ENCODE measurements at places on chromosomes 3 and 15.

GRCh38 chr3:4523710-4524698, 30.9 kb downstream of the ITPR1 start:
- DNase-seq, result no peak

- no peak for DNase-seq
Observed at GRCh38 chr3:102484363-102484762, 49.5 kb downstream of the ZPLD1 start.

GRCh38 chr3:126782536-126782935, 78.5 kb downstream of the CHCHD6 start:
- DNase-seq, result no peak

DNA sequence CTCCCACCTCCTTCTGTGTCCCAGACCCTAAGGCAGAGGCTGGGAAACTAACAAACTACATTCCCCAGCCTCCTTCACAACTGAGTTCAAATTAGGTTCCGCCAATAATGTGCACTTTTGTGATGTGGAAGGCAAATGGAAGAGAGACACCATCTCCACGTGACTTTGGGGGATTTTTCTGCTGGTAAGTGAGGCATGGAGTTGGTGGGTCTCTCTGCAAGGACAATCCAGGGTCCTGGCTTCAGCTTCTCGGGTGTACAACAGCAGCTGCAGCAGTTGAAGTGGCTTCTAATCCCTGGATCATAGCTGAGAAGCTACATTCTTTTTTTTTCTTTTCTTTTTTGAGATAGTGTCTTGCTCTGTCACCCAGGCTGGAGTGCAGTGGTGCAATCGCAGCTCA, 58.9 kb upstream of the GATA2 start:
- DNase-seq, result no peak

DNA sequence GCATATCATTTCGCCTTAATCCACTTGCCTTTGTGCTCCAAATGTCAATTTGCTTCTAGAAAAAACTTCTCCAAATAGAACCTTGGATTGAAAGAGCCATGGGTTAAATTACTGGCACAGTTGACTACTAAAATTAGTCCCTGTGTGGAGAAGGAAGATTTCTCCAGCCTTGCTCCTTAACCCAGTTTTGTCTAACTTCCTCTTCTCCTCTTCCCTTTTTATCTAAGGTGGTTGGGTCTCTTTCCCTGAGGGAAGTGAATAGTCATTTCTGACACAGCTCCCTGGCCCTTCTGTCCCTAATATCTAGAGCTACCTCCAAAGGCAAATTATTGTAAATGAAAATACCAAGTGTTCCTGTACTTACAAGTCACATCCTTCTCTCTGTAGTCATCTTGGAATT, 527.9 kb upstream of the TBL1XR1 start:
- no peak for DNase-seq

- DNase-seq, result no peak
Observed at GRCh38 chr15:92166751-92167405, 226.8 kb upstream of the ST8SIA2 start.

GRCh38 chr15:45349623-45350022, 28.7 kb downstream of the GATM start:
- DNase-seq, result no peak

DNA sequence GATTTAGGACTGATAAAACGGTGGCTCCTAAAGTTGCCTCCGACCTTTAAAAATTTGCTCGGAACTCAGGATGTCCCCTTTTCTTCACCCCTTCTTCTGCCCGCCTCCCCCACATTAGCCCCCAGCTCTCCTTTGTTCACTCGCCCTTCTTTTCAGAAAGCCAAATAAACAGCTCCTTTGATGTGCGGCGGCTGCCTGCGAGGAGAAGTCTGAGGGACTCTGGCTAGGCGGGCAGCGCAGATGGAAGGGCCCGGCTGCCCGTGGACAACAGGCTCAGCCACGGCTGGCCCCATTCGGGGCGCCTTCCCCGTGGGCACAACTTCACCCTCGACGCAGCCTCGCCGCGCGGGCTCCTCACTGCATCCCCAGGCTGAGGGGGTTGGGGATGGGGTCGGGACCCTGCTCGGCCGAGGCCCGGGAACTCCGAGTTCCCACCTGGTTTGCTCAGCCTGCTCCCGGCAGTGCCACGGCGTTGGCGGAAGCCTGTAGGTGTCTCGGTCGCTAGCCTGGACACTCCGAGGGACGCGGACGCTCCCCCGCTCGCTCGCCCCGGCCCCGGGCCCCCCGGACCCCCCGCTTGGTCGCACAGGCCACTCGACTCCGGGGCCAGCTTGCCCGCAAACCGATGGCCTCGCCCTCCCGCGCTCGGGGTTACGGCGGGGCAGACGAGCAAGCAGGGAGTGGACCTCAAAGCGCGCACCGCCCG, 897 bp upstream of the TLE3 start:
- DNase-seq, result no peak

- DNase-seq, result no peak
Observed at GRCh38 chr3:169203631-169204550, 459.6 kb downstream of the MECOM start.

DNA sequence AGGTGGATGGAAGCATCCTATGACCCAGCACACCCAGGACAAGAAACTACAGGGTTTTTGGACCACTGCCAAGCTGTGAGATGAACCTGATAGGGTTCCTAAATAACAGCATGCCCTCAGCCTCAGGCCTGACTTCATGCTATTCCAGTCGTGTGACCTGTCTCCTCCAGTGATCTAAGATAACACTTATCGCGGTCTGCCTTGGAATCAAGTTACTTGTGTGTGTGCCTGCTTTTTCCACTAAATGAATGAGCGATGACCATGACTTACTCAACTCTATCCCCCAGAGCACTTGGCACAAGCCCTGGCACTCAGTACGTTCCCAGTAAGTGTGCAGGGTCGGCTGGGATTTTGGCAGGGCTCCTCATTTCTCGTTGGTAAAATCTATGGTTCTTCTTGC, 172.7 kb upstream of the TP63 start:
- DNase-seq, result no peak

DNA sequence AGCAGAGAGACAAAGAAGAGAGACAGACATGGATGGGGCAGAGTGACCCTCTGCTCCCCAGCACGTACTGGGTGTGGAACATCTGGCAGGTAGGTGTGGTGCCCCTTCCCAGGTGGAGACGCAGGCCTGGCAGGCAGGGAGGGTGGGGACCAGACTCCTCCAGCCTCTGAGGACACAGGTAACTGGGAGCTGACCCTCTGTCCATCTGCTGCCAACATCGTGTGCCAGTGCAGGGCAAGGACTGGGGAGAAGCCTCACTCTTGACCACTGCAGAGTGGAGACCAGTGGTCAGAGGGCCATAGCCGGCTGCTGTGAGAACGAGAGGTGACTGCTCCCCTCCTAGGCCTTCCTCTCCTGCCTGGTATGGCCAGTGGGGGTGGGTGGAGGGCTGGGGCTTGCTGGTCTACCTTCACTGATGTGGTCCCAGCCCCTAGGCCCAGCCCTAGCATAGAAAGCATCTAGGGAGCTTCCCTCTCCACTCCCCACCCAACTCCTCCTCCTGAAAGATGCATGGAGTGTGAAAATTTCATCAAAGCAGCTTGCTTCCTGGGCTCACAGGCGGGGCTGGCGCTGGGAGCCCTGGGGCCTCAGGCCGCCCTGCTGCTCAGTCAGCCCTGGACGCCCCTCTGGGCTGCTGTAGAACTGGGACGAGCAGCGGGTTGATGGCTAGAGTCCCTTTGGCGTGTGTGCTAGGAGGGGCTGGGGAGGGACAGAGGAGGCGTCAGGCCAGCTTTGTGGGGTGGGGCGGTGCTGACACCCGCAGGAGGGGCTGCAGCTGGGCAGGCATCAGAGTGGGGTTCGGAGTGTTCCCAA, 90.3 kb downstream of the PLXNA1 start:
- DNase-seq, result no peak

GRCh38 chr3:73866846-73867245, 242.1 kb upstream of the PDZRN3 start:
- no peak for DNase-seq

- DNase-seq, result peak; percentile 60
Observed at GRCh38 chr15:90583471-90584252, 53.9 kb downstream of the CRTC3 start.

GRCh38 chr3:102488331-102488730, 53.5 kb downstream of the ZPLD1 start:
- DNase-seq, result no peak

GRCh38 chr3:170222647-170223541, 670 bp downstream of the PRKCI start:
- DNase-seq, result no peak

DNA sequence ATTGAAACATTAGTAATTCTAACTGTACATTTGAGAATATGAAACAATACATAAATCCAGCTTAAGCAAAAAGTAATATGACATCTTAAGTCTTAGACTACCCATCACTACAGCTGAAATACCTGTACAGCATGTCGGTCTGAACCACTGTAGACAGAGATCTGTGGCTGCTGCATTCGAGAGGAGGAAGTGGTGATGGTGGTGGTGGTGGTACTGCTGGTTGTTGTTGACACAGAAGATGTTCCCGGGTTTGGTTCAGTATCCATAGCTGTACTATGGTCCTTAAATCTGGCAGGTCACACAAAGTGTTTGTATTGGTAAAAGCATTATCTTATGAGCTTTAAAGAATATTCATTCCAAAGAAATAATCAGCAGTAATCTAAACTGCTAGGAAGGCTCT, 2.9 kb downstream of the PHC3 start:
- no peak for DNase-seq

DNA sequence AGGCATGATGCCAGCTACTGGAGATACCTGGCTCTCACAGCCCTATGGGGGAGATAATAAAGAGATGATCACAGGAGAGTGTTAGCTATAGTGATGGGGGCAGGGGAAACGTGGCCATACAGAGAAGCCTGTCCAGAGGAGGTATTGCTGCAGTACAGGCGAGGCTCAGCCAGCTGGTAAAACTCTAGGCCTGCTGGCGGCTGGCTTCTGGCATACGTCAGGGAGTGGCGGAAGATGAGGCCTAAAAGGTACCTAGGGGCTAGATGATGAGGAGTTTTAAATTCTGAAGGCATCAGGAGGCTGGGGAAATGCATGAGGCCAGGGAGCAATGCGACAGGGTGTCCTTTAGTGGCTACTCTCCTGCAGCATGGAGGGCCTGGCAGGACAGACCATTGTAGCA, 110.7 kb downstream of the EEFSEC start:
- no peak for DNase-seq

- no peak for DNase-seq
Observed at GRCh38 chr3:45355351-45355750, 33.0 kb upstream of the LARS2 start.

DNA sequence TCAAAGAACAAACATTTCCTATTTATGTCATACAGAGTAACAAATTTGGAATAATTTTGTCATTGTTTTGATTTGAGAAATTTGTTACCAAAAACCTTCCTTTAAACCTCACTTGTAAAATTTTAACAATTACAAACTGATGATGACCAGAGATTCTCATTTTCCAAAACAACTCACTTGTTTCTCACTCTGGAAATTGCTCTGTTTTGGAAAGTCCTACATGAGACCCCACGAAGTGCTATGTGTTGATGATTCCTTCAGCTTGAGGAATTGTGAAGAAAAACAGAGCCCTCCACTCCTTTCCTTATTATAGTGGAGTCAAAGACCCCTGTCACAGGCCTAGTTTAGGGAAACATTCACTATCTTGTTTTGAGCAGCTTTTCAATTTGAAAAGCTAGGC, 157.6 kb upstream of the RASGRP1 start:
- DNase-seq, result no peak

GRCh38 chr15:61681676-61682075, 378.6 kb downstream of the VPS13C start:
- DNase-seq, result no peak

DNA sequence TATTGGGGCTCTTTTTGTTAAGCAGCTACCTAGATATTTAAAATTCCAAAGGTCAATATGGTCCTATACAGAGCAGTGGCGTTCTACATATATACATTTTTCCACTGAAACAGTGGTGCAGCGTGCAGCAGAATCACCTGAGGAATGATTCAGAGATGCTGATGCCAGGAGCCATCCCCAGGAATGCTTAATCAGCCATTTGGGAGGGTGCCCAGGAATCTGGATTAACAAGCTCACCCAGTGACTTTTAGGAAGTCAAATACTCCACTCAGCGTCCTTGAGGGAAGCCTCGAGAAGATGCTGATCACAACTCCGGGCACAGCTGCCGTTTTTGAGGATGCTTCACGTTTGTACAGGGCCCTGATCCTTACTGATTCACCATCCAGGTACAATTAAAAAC, 82.6 kb upstream of the ARHGEF3 start:
- no peak for DNase-seq

DNA sequence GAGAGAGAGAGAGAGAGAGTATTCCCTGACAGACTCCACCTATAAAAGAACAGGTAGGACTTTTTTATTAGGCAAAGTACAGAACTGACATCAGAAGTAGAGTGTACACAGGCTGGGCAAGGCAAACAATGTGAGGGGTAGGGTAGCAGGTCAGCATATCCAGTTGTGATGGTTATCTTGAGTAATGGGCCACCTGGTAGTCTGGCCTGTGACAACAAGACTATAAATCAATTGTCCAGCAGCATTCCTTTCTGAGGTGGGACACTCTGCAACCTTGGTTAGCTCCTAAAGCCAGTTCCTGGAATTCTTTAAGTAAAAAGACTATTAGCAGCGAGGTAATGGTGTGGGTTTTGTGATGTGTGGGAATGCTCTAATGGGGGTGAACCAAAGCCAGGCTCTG, 14.9 kb upstream of the TMCC1 start:
- no peak for DNase-seq

- no peak for DNase-seq
Observed at GRCh38 chr3:182118066-182118465, 406.3 kb downstream of the SOX2 start.

GRCh38 chr15:22903961-22904534, 65.6 kb downstream of the NIPA2 start:
- no peak for DNase-seq

GRCh38 chr3:18047052-18047451, 304.6 kb upstream of the TBC1D5 start:
- no peak for DNase-seq

- no peak for DNase-seq
Observed at GRCh38 chr3:48565591-48566400, 2.2 kb upstream of the UCN2 start.

- no peak for DNase-seq
Observed at GRCh38 chr15:62109982-62110851, 43.4 kb downstream of the C2CD4A start.

DNA sequence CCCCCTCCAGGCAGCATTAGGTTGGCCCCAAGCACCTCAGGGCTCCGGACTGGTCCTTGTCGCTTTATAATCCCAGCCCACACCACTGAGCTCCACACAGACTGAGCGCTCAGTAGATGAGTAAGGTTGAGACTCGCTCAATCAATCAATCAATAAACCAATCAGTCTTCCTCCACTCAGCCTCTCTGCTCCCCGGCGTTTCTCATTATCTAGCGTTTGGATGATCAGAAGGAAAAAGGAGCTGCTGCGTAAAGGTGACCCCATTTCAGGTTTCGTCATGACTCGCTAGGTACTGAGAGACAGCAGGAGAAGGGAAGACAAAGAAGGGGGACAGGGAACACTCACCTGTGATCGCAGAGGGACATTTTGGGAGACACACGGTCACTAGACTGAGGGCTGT, 41.2 kb downstream of the ZNF710 start:
- DNase-seq, result no peak

GRCh38 chr3:50139718-50140423, 15.3 kb upstream of the SEMA3F start:
- DNase-seq, result no peak

GRCh38 chr3:179872842-179873241, 163.9 kb downstream of the PEX5L start:
- DNase-seq, result no peak

Measured in substantia nigra (tissue), 51 donors.